ENCODE measurements at places on chromosomes 4 and X.
A peak's percentile ranks its signal among the peaks of the same experiment; 100 is the strongest.

DNA sequence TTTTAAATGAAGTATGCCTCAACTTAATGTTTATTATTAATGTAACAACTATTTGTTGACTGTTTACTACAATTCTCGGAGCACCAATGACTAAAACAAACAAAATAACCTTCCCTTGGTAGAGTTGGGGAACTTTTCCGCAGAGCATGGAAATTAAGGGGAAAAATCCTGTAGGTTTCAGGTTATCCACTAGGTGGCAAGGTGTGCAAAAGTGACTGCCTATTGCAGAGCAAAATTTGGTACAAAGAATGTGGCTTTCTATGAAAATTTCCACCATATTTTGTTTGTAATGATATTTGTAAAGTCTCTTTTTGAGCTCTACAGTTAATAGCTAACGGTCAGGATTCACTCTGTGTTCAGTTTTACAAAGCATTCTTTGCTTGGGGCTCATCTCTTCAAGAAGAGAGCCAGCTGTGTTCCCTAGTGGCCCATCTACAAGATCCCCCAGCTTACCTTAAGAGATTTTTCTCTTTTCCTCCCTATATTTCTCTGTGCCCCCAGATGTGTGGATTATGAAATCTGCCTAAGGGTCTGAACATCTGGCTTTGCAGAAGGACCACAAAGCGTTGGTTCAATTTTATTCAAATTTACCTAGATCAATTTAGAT lies 61.1 kb downstream of the FBXO8 start:
- no peak for DNase-seq

GRCh38 chr4:140793291-140793690 lies 37.1 kb upstream of the TBC1D9 start:
- no peak for DNase-seq

DNA sequence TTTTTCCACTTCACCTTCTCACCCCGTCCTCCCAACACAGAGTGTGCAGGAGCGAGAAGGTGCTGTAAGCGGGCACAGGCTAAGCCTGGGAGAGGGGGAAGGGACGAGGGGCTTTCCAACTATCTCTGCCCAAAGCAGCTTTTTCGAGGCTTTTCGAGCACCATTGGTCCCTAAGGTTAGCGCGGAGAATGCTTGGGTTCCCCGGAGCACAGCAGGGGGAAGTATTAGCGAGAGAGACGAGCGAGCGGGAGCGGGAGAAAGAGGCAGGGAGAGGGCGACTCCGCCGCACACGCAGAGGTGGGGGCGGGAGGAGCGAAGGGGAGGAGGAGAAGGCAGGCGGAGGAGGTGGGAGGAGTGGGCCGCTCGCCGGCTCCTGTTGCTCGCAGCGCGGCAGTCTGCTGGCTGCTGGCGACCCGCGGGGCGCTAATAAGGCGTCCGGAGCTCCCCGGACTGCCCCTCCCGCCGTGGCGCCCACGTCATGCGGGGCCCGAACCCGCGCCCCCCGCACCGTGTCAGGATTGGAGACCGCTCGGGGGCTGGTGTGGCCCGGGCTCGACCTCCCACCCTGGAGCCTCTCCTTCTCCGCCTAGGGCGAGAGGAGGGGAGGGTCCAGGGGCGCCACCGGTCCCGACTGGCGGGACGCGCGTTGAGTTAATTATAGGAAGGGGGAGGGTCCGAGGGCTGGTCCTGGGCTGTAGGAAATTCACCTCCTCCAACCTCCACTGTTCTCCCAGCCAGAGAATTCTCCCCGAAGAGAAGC lies at the start of gene ADAMTS3:
TSS of gene ADAMTS3 (minus strand) at position 263 of the 760 bp plus-strand sequence. CDS start 459 bp downstream, outside the sequence.
- no peak for DNase-seq

- no peak for DNase-seq
Observed at GRCh38 chr4:58261526-58261925, 1151.3 kb upstream of the IGFBP7 start.

DNA sequence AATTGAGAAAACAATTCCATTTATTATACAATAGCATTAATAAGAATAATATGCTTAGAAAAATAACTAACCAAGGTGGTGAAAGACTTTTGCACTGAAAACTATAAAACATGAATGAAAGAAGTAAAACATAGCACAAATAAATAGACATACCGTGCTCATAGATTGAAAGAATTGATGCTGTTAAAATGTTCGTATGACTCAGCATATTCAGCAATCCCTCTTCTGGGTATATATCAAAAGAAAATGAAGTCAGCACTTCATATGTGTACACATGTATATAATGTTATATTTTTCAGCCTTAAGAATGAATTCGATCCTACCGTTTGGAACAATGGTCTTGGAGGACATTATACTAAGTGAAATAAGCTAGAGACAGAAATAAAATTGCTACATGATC lies 716.3 kb downstream of the GLUD2 start:
- DNase-seq: no peak

DNA sequence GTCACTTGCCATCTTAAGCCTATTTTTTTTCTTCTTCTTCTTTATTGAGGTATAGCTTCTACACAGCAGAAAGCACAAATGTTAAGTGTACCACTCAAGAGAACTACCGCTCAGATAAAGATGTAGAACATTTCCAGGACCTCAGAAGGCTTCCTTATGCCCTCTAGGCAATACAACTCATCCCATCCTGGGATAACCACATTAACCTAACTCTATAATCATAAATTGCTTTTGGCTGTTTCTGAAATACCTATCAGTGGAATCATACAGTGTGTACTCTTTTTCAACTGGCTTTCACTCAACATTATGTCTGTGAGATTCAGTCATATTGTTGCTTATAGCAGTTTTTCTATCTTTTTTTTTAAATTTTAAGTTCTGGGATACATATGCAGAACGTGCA lies 51.7 kb downstream of the ARFIP1 start:
- DNase-seq: no peak

DNA sequence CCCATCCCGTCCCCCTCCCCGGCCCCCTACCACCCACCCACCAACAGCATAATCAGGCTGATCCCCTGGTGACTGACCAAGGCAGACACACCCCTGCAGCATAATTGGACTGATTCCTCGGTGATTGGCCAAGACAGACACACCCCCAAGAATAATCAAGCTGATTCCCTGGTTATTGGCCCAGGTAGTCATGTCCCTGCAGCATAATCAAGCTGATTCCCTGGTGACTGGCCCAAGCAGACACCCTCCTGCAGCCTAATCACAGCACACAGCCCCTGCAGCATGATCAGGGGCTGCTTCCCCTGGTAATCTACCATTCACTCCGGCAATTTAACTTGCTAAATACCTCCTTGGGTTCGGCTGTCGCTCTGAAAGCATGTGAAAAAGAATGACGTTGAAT lies 47.5 kb upstream of the STS start:
- no peak for DNase-seq

GRCh38 chrX:53184836-53185235 lies 40.2 kb downstream of the KDM5C start:
- DNase-seq: no peak

GRCh38 chr4:70426789-70427188 lies 29.0 kb downstream of the OPRPN start:
- DNase-seq: no peak

- no peak for DNase-seq
Observed at GRCh38 chrX:107878106-107878505, 52.4 kb downstream of the MID2 start.

GRCh38 chrX:154019633-154020528 lies at the start of gene IRAK1:
Gene IRAK1, minus strand, starts transcription at chrX:154019902. Its CDS starts 90 bp downstream, at chrX:154019812.
- peak; percentile 47 for DNase-seq

DNA sequence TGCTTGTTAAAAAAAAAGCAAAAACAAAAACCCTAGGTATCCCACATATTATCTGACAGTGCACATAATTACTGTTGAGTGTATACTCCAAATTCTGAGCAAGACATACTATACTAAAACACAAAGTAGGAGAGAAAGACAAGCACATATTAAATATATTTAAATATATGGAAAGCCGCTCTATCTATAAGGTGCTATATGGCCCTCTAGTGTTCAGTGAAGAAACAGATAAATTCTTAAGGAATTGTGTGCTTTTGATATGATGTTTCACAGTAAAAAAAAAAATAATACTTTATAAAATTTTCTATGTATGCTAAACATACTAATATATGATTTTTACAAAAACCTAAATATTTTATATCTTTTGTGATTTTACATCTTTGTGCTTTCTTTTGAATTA lies 137.8 kb downstream of the FBXW7 start:
- DNase-seq: no peak

GRCh38 chr4:98689507-98690174 lies 31.2 kb upstream of the TSPAN5 start:
- no peak for DNase-seq

DNA sequence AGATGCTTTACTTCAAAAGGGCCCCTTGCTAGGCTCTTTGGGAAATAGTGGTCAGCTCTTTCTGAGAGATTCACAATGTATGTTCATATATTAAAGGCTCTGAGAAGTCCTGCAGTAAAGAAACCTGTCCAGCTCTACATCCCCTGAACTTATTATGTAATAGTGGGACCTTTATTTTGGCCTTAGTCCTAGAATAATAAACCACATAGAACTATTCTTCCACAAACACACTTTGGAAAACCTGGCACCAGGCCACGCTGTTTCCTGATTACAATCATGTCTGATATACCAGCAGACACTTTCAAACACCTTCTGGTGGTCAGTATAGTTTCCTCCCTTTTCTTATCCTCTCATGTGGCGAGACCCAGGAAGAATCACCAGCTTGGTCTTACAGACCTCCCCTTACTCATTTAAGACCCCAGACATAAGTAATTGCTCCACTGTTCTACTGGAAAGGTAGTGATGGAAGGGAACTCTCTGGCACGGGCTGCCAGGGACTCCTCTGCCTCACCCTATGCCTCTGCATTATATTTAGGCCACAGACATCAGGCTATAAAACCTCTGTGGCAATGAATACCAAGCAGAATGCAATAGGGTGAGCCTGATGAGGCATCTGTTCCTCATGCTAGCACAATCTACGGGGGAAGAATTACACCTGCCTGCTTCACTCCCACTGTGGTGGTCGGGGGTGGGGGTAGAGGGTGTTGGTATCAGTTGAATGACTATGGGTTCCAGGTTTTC lies 5.7 kb upstream of the PPEF1 start:
- no peak for DNase-seq

DNA sequence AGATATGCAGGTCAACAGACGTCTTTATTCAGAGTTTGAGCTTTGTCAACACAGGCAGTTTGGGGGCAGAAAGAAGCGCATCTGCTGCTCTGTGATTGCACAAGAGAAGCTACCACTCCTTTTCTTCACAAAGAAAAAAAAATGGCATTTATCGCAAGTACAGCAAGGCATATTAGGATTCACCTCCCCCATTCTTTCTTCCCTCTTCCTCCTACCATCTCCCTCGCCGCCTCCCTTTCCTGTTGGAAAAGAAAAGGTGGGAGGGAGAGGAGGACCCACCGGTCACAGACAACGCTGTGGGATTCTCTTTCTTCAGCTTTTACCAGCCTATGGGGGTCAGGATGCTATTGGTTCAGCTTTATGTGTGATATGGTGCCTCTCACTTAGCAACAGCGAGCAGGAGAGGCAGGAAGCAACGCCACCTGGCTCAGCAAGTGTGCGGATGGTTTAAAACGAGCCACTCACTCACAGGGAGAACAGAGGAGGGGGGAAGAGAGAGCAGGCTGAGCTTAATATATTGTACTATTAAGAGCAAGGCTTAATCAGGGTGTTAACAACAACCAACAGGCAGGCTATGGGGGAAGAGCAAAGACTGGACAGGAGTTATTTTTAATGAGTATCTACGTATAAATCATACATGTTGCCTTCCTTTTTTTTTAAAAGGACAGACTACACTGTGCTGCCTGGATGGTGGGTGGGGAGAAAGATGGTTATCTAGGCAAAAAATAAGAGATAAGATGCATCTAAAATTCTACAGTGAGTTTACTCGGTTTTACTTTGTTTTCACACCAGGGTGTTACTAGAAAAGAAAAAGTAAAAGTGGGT lies 104.7 kb downstream of the MAML3 start:
- DNase-seq: no peak

- DNase-seq: no peak
Observed at GRCh38 chr4:138438608-138439007, 196.5 kb upstream of the SLC7A11 start.

DNA sequence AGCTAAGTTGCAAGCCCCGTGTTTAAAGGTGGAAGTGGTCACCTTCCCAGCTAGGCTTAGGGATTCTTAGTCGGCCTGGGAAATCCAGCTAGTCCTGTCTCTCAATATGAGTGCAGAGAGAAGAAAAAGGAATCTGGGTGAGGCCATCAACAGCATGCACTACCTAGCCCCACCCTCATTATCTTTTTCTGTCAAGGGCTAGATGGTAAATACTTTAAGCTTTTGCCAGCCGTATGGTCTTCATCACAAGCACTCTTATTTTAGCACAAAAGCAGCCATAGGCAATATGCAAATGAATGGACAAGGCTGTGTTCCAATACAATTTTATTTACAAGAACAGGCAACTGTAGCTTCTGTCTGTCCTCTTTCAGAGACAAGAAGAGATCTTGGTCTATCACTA lies 282.9 kb downstream of the ZNF674 start:
- no peak for DNase-seq

DNA sequence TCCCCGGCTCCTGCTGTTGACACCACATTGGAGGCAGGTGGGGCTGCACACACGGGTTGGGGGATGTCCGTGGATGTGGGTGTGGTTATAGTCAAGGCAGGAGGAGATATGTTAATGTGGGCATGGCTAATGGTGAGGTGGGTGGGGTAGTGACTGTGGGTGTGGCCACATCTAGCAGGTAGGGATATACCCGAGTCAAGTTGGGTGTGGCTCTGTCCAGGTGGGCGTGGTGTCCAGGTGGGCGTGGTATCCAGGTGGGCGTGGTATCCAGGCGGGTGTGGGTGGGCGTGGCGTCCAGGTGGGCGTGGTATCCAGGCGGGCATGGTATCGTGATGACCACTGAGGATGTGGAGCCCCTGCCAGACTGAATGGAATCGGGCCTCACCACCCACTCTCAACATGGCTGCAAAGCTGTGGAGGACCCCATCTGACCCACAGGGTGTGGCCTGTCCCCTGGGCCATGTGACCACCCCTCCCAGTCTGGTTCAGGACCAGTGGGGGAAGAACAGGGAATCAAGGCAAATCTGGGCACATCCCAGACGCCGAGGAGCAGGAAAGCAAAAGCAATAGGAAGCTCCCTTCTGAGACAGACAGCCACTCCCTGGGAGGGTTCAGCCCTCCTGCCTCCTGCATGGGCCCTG lies 21.0 kb downstream of the MAN2B2 start:
- DNase-seq: no peak

- no peak for DNase-seq
Observed at GRCh38 chr4:157973297-157973696, 199.5 kb downstream of the GASK1B start.

GRCh38 chr4:154720123-154720522 lies 23.7 kb upstream of the LRAT start:
- no peak for DNase-seq

DNA sequence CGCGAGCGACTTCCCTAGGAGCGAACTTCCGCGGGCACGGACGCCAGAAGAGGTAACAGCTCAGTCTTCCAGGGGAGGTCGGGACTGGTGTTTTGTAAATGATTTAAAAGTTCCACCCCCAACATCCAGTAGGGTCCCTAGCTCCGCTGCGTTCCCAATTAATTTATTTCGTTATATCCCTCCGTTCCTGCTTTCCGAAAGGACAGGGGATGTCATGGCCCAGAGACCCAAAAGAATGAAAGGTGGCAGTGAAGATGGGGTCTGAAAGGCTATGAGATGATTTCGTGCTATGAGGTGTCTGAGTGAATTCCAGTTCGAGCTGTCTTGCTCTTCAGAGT lies 373 bp upstream of the SMIM43 start:
- DNase-seq: no peak

Data from memory B cell (primary cell).